ENCODE measurements at places on chromosomes 5 and 9.

- DNase-seq: no peak
Observed at GRCh38 chr9:72473474-72474261, 47.7 kb upstream of the TMC1 start.

GRCh38 chr5:38719916-38720315 is 125.9 kb upstream of the OSMR start:
- DNase-seq: no peak

DNA sequence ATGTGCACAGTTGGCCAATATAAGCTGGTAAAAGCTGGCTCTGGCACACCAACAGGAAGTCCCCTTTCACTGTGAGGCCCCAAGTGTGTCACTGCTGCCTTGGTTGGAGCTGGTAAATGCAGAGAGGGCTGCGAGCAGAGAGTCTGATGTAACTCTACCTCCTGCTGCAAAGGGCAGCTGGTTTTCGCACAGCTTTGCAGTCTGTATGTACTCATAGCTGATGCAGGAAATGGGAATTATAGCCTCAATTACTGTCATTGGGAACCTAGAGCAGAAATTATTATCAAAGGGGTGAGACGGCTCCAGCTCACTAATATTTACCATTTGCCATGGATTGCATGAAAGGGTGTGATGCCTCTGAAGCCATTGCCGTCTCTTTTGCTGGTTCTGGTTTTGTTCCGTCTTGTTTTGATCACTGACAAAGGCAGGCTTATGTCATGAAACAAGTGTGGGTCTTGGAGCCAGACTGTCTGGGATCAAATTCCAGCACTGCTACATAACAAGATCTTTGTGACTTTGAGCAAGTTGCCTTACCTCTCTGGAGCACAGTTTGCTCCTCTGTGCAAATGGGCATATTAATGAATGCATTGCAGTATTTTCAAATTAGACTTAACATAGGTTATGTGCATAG is 124.3 kb upstream of the SLC25A48 start:
- no peak for DNase-seq

GRCh38 chr9:81031422-81032029 is 657.8 kb downstream of the TLE1 start:
- no peak for DNase-seq

DNA sequence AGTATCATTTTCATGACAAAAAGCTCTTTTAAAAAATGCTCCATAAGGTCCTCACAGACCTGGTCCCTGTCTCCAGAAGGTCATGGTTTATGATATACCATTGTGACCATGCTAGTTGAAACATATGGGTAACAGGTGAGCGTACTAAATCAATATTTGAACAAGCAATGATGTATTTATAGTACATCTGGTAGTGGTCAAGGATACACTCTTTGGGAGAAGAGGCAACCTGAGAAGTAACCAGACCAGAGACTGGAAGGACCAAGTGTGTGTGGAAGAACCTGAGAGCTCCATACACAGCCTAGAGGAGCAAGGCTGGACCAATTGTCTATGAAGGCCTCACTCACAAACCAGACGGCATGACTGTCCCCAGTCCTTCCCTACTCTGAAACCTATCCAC is 55.1 kb downstream of the LHFPL2 start:
- DNase-seq: no peak

DNA sequence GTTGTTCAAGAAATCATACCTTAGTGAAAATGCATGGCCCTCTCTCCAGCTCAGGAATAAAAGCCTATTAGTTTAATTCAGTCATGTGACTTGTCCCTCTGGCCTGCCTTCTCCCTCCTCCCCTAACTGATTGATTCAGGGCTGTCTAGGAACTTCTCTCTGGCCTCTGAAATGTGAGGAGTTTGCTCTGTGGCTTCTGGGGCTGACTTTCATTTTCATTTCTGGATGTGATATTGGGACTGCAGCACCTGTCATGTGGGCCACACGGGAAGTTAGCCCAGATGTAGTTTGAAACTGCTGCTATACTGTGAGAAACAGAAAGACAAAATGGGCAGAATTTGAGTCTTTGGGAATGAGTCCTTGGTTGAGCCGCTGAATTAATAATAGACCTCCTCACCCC is 44.8 kb downstream of the PARP8 start:
- DNase-seq: peak; percentile 37

GRCh38 chr5:52893863-52894262 is 95.3 kb upstream of the ITGA2 start:
- DNase-seq: no peak

DNA sequence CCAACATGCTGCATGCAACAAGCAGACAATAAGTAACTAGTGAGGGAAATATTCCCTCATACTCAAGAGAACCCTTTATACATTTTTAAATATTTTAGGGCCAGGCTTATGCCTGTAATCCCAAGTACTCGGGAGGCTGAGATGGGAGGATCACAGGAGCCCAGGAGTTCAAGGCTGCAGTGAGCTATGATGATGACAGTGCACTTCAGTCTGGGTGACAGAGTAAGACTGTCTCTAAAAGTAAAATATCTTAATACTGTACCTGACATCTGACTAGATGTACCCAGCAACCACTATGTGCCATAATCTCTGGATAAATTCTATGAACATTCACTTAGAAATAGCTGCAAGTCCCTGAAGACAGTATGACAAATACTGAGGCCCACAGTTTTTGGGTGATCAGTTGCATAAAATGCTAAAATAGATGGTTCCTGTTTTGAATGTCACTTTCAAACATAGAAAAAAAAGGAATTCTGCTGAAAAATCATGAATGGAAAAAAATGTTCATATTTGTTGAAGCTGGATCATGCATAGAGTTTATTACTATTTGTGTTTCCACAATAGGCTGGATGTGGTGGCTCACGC is 2.0 kb upstream of the C5orf15 start:
- DNase-seq: no peak

DNA sequence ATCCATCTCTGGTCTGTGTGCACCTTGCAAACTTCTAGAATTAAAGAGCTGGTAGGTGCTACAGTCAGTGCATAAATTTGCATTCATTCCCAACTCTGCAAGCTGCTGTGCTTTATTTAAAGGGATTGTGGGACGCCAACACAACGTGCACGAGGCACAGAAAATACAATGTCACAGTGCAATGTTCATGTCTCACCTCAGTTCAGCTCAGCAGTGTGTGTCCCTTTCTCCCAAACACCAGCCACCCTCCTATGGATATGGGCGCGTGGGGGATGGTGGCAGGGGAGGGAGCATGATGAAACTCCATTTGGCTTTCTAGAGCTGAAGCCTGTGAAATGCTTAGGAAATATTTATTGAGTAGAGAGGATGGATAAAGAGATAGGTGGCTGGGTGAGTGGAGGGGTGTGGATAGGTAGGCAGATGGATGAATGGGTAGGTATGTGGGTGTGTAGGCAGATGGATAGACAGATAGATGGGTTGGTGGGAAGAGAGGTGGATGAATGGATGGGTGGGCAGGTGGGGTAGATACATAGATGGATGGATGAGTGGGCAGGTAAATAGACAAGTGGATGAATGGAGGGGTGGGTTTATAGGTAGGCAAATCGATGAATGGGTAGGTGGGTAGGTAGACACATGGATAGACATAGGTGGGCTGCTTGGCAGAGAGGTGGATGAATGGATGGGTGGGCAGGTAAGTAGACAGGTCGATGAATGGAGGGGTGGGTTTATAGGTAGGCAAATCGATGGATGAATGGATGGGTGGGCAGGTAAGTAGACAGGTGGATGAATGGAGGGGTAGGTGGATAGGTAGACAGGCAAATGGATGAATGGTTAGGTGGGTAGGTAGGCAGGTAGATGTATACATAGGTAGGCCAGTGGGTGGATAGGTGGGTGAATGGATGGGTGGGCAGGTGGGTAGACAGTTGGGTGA is 92.7 kb upstream of the FCN2 start:
- DNase-seq: no peak

All from activated gamma-delta T cell treated with Interleukin-2 at 50 U/mL for 16 hours (primary cell).